Stimulated activated CD4-positive, alpha-beta T cell treated with anti-CD3 and anti-CD28 coated beads, Interleukin-12 subunit alpha, Interleukin-12 subunit beta, amount 100 ng/mL, for 4 hours (primary cell): ENCODE measurements at places on chromosomes 16 and 17.
A peak's percentile ranks its signal among the peaks of the same experiment; 100 is the strongest.

GRCh38 chr17:27760069-27760885 is 40.1 kb downstream of the NOS2 start:
- peak; percentile 73 for DNase-seq

- DNase-seq: no peak
These were observed 12.7 kb upstream of the FAM20A start for GRCh38 chr17:68613739-68614298.

DNA sequence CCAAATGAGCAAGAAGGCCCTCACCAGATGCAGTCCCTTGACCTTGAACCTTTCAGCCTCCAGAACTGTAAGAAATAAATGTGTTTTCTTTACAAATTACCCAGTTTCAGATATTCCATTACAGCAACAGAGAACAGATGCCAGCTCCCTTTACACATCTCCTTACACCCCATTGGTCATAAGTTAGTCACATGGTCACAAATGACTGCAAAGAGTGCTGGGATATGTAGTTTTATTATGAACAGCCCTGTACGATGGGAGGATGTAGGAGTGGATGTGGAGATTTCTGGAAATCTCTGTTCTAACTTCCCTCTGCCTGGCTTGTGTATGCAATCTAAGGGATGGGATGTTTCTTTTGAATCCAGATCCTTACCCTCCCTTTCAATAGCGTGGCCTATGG is 13.3 kb upstream of the RPL38 start:
- DNase-seq: no peak

DNA sequence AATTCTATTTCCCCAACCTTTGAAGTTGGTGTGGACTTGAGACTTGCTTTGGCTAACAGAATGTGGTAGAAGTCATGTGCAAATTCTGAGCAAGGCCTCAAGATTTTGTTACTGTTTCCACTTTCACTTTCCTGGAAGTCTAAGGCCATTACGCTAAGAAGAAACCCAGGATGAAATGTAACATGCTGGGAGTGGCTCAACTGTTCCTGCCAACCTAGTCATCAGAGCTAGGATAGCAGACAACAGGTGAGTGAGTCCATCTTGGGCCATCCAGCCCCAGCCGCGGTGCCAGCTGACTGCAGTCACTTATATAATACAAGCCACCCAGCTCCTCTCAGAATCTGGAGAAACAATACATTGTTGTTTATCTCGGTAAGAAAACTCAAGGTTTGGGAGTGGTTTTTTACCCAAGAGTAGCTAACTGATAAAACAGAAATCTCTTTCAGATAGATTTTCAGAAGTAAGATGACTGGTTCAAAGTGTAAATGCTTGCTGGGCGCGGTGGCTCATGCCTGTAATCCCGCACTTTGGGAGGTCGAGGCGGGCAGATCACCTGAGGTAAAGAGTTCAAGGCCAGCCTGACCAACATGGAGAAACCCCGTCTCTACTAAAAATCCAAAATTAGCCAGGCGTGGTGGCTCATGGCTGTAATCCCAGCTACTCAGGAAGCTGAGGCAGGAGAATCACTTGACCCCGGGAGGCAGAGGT is 10.7 kb upstream of the STX4 start:
- DNase-seq: no peak

DNA sequence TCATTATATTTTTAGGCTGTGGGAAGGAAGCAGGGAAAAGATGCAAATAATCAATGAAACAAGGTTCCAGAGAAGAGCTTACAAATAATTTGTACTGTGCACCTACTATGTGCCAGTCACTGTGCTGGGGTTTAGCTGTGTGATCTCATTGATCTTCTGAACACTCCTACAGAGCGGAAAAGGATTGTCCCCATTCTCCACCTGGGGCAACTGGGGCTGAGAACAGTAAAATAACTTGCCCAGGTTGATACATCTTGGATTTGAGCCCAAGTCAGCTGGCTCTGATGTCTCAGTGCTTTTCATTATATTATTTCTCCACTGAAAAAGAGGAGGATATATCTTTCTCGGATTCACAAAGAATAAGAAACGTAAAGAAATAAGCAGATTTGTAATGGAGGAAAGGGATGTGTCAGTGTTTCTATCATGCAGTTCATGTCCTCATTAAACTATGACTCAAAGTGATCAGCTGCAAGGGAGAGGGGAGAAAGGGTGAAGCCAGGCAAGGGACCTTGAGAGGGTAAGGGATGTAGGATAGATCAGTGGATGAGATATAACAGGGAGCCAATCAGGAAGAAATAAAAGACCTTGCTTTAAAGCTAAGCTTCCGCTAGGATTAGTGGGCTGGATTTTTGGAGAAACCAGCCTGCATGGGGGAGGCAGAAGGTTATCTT is 143.6 kb upstream of the NOL11 start:
- DNase-seq: no peak

DNA sequence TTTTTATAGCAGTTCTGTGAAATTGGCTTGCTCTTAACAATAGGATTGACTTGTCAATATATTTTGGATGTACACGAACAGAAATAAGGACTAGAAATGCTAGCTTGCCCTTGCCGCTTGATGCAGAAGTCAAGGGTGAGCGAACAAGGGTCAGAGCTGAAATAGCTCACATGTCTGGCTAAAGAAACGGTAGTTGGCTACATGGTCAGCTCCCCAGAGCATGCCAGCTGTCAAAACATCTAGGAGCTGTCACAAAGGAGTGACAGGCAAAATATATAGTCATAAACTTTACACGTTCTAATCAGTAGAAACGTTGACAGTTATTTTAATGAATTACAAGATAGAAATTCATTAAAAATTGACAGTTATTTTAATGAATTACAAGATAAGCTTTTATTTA is 2.9 kb upstream of the MEIOB start:
- no peak for DNase-seq

DNA sequence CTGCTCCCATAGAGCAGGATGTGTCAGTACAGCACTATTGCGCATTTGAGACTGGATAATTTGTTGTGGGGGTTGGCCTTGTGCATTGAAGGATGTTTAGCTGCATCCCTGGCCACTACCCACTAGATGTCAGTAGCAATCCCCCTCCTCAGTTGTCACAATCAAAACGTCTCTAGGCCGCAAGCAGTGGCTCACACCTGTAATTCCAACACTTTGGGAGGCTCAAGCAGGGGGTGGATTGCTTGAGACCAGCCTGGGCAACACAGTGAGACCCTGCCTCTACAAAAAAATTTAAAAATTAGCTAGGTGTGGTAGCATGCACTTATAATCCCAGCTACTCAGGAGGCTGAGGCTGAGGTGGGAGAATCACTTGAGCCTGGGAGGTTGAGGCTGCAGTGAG is 48.4 kb downstream of the CENPV start:
- no peak for DNase-seq

GRCh38 chr16:51376080-51376479 is 225.0 kb upstream of the SALL1 start:
- DNase-seq: no peak

- peak; percentile 50 for DNase-seq
These were observed 1.5 kb downstream of the FBRS start for GRCh38 chr16:30659507-30660423.

DNA sequence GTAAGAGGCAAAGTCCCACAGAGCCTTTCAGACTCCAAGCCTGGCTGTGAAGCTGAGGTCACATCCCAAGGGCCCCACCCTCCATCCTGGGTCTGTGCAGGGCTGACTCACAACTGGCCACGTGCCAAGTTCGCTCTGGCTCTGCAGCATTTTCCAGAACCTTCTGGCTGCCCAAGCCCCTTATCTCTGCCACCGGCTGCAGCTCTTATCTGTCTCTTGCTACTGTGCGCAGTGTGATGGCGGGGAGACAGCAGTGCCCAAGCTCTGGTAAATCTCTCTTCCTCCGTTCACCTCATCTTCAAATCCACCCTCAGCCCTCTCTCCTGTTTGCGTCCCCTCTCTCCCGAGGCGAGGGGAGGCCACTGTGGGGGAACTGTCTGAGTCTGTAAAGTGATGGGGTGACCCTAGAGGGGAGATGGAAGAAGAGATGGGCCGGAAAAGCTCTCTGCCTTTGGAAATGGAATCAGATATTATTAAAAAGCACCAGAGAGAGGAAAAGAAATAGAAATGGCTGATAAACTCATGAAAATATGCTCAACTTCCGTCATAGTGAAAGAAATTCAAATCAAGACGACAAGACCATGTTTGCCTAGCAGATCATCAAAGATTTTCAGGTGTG is 162.7 kb upstream of the CDC42EP4 start:
- DNase-seq: peak; percentile 2

- DNase-seq: no peak
These were observed 94.0 kb upstream of the CDH5 start for GRCh38 chr16:66272461-66272860.

GRCh38 chr17:7574176-7574953 is 5.1 kb upstream of the CD68 start:
- no peak for DNase-seq

DNA sequence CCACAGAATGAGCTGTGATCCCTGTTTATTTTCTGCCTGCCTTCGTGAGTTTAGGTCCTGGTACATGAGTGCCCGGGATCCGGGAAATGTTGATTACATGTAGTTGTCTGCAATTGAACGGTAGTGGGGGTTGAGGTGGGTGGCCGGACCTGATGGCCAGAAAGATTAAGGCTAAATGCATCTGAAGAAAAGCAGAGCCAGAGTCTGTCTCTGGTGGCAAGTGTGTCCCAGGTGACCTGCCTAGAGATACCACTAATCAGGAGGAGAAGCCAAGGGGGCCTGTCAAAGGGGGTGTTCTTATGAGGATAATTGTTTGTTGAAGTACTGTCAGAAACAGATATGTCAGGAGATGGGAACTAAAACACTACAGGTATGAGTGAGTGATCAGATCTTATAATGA is 154.0 kb upstream of the ASIC2 start:
- DNase-seq: no peak

GRCh38 chr16:29983420-29984136 is 9.9 kb downstream of the TAOK2 start:
- no peak for DNase-seq
